Left ventricle myocardium superior (tissue), 1 donor: ENCODE measurements at places on chromosomes 7 and 10. TPM values are rescaled to one million over a fixed set of nuclear protein-coding genes. Genes with fewer than 3 reads are reported as not detected.
A peak's percentile ranks its signal among the peaks of the same experiment; 100 is the strongest.

DNA sequence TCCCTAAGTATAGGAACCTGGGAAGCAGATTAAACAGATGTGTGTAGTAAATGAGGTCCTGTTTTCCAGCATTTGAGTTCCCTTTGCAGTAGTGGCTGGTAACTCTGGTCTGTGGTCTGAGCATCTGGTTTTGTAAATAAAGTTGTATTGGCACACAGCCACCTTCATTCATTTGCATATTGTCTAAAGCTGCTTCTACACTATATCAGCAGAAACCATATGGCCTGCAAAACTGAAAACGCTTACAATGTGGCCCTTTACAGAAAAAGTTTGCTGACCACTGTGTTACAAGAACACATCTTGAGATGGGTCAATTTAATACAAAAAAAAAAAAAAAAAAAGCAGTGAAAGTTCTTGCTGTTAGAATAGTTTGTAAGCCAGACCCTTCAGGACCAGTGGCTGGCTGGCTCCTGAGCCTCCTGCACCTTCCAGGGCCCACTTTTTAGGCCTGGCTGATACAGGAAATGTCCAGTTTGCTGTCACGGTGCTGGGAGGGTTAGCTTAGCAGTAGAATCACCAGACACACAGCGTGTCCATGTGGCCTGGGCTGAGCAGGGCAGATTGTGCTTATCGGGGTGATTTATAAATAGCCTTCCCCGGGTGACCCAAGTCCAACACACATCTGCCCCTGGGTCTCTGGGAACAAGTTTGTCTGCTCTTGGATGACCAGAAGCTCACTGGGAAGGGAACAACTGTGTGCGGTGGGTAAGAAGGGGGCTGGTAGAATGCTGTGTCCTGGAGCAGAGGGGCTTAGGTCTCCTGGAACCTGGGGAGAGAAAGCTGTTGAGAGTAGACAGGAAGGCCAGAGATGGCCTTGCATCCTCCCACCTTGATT is 1.4 kb downstream of the C10orf71 start:
- DNase-seq = peak; percentile 72

- DNase-seq = no peak
Observed at GRCh38 chr7:138625849-138626230, 75.3 kb downstream of the SVOPL start.

- no peak for DNase-seq
Observed at GRCh38 chr10:71512761-71513539, 116.2 kb downstream of the CDH23 start.

DNA sequence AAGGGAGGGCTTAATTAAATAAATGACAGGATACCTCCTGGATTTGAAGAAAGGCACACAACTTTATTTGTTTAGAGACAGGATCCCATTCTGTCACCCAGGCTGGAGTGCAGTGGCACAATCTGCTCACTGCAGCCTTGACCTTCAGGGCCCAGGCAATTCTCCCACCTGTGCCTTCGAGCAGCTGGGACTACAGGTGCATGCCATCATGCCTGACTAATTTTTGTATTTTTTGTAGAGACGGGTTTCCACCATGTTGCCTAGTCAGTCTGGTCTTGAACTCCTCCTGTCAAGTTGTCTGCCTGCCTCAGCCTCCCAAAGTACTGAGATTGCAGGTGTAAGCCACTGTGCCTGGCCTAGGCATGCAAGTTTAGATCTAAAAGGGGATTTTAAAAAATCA is 272.7 kb upstream of the MBL2 start:
- no peak for DNase-seq

- DNase-seq = no peak
Observed at GRCh38 chr10:12841426-12841825, 160.1 kb downstream of the CCDC3 start.

The AGR3 gene
- total RNA-seq = not detected

The MDFIC gene
- total RNA-seq = 19.9 TPM

The SLC13A4 gene
- total RNA-seq = 0.15 TPM
